ENCODE measurements at places on chromosomes 3 and 15.
A peak's percentile ranks its signal among the peaks of the same experiment; 100 is the strongest.

GRCh38 chr3:66498687-66499621 is 1.9 kb downstream of the LRIG1 start:
- DNase-seq = no peak

GRCh38 chr3:151499168-151499567 is 38.3 kb upstream of the IGSF10 start:
- DNase-seq = no peak

- no peak for DNase-seq
These were observed 311.7 kb upstream of the ZNF717 start for GRCh38 chr3:76096836-76097588.

- DNase-seq = no peak
These were observed 330 bp upstream of the TBC1D2B start for GRCh38 chr15:78077871-78078210.

DNA sequence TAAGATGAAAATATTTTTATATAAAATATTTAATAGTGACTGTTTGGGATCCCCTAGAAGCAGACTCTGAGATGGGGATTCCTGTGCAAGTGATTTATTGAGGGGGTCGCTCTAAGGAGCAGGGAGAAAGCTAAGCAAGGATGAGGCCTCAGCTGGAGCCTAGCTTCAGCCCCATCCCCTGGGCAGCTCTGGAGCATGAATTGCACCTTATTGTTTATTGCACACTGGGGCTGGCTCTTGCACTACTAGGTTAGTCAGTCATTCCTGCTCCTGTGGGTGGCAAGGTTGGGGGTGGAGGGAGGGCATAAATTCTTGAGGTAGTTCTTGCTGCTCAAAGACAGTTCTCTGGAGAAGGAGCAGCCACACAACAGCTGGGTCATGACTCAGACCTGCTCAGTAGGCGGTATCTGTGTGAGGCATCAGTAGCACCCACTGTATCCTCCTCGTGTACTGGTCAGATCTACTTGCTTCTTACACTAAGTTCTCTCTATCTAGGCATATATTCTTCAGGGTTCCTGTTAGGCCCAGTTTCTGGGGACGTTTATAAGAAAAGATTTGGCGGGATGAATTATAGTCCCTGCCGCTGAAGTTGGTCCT is 27.2 kb upstream of the TNFSF10 start:
- peak; percentile 22 for DNase-seq

- no peak for DNase-seq
These were observed 54.5 kb upstream of the FNDC3B start for GRCh38 chr3:171984883-171985282.

- DNase-seq = no peak
These were observed 35.6 kb downstream of the NSUN3 start for GRCh38 chr3:94098452-94098851.

DNA sequence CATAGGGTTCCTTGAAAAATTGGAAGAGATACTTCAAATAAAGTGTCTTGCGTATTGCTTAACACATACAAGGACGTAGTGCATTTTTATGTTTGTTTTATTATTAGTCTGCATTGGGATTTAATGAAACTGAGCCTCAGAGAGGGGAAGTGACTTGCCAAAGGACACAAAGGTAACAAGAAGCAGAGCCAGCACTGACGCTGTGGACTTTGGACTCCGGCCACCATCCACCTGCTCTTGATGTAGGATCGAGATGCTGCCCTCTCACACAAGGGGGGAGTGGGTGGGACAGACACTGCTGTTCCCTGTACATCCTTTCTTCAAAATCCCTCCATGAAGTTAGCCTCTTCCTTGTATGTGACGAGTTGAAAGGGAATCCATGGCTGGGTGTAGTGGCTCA is 435.4 kb upstream of the RGMA start:
- no peak for DNase-seq
